8988T (cell line): ENCODE measurements at places on chromosomes 5 and 9.

GRCh38 chr9:18255158-18255629 lies 218.8 kb upstream of the ADAMTSL1 start:
- no peak for DNase-seq

DNA sequence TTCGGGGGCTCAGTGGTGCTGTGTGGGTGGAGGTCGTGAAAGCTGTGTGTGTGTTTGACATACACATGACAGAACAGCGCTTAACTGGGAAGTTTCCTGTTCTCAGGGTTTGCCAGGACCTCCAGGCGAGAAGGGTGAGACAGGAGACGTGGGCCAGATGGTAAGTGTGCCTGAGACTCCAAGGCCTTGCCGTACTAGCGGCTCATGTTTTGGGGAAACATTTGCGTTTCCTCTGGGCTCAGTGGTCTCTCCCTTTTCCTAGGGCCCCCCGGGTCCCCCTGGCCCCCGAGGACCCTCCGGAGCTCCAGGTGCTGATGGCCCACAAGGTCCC lies 68.3 kb upstream of the FCN2 start:
- no peak for DNase-seq

- no peak for DNase-seq
Observed at GRCh38 chr5:102777099-102777498, 22.0 kb downstream of the PAM start.

DNA sequence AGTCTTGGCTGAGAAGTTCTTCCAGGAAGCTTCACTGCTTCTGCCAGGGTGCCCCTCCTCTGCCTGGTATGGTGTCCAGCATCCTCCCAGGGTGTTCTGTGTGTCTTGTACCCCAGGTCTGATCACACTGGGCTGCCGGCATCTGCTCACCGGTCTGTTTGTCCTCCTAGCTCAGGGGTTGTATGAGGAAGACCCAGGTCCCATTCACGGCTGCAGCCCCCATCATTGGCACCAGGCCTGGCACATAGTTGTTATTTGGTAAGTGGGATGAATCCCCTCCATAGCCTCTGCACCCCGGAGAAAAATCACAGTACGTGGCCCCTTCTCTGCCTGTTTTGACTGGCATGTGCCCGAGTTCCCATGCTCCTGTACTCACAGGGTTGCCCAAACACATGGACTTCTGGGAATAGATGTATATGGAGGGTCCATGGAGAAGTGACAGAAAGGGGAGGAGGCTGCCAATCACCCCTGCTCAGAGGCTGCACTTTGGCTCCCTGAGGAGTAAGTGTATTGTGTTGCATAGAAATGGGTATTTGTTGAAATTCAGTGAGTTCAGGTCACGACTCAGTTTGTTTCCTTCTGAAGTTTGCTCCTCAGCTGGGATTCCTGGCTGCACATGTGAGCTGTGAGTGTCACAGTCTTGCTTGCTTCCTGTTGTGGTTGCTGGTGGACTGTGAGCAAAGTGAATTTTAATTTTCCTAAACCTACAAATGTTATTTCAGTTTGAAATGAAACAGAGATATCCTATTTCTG lies 96.2 kb downstream of the HSPA4 start:
- DNase-seq, result no peak

- DNase-seq, result no peak
Observed at GRCh38 chr9:126439883-126440653, 113.4 kb downstream of the MVB12B start.

DNA sequence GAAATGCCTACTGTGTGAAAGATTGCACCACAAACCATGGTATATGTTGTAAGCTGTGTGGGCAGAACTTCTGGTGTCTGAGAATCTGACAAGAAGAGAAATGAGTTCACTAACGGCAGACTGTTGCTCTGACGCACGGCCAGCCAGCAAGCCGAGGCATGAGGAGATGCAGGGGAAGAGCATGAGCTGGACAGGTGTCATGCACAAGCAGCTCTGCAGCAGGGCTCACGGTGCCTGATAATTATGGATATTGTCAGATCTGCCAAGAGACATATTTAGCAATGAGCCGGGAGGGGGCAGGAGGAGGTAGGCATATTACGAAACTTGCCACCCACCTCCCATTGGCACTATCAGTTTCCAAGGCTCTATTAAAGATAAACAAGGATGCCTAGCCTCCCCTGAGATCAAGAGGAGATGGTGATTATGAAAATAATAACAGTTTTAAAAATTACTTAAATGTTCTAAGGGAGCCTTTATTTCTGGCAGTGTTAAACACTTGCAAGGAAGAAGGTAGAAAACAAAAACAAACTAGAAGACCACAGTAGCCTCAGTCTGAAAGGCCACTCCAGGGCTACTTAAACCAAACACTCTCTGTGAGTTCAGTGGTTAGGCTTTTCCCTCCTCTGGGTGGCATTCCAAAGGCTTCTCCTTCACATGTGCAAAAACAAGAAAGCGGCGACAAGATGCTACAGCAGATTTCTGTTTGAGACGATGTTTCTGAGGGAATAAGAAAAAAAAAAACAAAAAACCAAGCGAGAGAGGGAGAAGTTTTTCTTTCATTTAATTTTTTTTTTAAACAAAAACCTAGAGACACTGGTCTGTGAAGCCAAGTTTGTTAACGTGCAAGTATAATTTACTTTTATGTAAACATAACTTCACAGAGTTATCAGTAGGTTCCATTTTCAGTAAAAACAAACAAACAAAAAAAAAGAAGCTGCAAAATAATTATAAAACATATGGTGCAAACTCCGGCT lies 339.5 kb downstream of the BNC2 start:
- DNase-seq, result no peak

DNA sequence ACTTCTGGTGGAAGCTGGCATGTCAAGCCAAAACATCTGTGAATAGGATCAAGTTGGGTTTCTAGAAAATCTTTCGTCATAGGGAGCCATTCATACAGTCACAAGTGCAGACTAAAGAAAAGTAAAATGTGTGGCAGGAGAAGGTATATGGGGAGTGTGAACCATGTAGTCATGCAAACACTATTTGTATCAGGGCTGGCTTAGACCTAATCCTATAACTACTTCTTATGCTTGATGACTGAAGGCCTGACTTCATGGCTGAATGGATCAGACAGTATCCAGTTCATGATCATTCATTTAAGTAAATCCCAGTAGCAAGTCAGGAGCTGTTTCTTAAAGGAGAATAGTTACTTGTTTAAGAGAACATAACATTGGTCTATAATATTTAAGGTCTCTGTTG lies 63.8 kb upstream of the DAPK1 start:
- no peak for DNase-seq

GRCh38 chr9:17936365-17936764 lies 357.5 kb downstream of the SH3GL2 start:
- DNase-seq, result no peak

DNA sequence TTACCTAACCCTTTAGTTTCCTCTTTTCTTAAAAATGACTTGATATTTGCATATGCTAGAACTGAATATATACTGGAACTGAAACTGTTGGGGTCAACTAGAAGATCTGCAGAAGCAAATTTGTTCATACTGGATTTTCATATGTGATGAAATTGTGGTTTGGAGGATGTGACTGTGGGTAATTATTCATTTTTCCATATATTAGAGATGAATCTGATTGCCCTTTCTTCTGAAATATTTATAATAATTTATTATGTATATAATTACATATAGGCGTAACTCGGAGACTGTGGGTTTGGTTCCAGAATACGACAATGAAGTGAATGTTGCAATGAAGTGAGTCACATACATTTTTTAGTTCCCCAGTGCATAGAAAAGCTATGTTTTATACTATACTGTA lies 149.1 kb downstream of the ATP10B start:
- no peak for DNase-seq

DNA sequence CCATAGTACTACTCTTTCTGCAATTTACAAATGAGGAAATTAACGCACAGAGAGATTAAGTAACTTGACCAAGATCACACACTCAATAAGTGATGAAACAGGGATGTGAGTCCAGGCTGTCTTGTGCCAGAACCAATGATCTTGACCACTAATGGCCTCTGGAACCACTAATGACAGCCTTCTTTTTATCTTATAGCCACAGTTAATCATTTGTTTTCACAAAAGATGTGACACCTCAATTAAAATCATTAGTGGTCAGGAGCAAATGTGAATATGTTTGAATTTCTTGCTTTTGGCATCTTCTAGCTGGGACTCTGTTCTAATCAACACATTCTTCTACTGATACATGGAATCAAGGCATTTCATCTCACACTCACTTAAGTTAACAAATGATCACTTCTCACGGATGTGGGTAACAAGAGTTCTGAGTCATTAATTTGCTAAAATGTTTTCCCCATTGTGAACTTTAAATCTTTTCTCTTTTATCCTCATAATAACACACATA lies 102.7 kb upstream of the CD180 start:
- DNase-seq, result no peak

DNA sequence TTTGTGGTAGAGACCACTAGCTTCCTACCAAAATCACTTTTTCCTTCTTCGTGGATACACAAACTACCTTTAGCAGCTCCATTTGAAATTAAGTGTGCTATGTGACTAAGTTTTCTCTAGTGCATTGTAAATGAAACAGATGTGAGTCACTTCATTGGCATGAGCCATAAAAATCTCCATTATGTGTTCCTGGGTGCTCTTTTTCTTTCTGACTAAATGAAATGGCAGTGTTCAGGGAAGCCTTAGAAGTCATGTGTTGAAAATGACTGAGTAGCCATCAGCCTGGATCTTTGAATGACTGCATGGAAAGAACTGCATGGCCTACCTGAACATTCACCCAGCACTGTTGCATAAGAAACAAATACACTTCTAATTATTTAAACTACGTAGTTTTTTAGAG lies 107.9 kb downstream of the NDUFAF2 start:
- no peak for DNase-seq

DNA sequence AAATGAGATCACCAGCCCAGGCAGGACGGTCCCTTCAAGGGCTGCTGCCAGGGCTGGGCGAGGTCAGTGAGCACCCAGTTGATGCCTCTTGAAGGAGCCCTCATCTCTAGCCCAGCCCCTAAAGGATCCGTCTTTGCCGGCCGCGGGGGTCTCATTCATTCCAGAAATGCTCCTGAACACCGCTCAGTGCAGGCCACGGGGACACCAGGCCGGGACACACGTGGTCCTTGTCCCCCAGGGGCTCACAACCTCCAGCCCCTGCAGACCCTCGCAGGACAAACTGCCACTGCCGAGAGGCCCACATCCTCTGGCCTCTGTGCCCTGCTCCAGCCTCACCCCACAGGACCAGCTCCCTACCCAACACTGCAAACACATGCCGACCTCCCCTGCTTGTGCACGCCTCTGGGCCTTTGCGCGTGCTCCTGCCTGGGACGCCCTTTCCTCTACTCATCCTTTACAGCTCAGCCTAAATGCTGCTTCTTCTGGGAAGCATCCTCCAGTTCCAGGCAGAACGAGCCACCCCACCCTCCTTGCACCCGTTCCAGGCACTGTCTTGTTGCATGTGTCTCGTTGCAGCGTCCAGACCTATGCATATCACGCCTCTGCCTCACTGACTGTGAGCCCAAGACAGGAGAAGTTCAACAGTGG lies 10.3 kb upstream of the LAMC3 start:
- no peak for DNase-seq

- no peak for DNase-seq
Observed at GRCh38 chr5:131899686-131900085, 45.8 kb downstream of the MEIKIN start.

DNA sequence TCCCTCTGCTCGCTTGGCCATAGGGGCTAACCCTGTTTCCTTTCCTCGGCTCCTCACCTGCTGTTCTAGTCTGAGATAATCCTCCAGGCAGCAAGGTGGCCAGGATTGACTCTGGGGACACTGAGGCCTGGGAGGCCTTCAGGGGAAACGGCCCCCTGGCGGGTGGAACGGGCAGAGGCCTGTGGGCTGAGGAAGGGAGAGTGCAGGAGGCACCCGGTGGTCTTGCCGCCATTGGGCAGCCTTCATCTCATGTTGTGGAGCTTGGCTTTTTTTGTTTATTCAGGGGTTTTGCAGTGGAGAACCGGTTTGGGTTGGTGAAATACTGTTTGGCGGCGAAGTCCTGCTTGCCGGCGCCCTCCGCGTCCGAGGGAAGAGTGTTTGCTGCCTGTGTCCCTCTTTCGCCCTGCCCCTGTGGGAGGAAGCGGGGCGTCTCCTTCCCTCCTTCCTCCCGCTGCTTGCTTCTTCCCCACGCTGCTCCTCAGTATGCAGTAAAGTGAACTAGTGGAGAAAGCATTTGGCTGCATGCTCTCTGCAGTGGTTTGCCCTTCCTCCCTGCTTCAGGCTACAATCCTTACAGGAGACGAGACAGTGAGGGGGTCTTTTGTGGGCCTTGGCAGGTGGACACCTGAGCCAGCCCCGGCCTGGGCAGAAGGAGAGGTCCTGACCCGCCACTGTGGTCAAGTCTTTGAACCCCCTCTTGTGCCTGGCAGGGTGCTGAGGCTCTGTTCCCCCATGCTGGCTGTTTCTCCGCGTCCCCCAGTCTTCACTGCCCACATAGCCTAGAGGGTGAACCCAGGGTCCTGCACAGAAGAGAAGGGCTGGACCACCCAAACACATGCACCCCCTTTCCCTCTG lies 30.8 kb upstream of the PRDM12 start:
- DNase-seq, result no peak

- DNase-seq, result no peak
Observed at GRCh38 chr9:105198865-105199264, 45.6 kb upstream of the SLC44A1 start.

DNA sequence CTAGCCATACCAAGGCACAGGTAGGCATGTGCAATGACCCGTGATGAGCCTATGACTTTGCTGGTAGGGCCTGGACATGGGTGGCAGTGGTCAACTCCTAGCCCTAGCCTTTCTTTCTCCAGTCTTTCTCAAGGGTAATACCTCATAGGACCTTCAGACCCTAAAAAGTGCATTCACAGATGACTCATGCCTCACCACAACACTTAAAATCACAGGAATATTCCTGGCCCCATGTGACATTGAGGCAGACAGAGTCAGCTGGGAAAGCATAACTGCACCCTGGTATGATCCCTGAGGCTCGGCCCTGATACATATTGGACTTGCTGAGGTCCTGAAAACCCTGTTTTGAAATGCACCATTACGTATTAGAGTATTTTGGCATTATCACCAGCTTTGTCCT lies 449.5 kb downstream of the HINT1 start:
- no peak for DNase-seq

DNA sequence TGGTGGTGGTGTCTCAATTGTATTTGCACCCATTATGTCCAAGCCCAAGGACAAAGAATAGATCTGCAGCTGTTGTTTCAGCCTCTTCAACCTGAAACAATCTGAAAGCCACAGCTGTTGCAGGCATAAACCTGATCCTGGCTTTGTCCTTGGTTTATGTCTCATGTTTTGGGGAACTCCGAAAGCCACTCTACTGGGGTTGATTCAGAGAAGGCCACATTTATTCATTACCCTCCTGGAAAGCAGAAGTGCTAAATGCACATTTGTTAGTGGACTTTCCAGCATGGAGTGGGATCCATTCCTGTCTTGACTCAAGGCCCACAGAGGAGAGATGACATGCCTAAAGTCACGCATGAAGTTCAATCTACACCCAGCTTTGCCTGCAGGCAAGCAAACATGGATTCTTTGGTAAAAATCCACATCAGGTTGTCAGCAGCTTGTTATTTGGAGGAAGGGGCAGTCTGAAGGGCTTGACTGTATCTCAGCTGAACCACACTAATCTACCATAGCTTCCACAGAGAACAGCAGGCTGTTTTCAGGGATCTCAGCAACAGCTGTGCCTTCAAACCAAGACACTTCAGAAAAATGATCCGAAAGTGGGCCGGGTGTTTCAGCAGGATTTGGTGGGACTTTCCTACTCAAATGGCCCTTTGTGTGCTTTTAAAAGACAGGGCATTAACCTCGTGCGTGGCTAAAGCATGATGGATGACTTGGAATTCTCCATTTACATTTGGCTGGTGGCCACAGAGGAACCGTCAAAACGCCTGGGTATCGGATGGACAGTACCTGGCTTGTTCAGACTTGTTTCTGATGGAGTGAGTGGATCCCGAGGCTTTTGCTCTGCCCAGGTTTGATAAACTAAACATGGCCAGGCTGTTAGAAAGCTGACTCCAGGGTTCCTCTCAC lies 36.2 kb upstream of the ADAM19 start:
- no peak for DNase-seq
